ENCODE measurements at places on chromosomes 1 and 21.
A peak's percentile ranks its signal among the peaks of the same experiment; 100 is the strongest.

DNA sequence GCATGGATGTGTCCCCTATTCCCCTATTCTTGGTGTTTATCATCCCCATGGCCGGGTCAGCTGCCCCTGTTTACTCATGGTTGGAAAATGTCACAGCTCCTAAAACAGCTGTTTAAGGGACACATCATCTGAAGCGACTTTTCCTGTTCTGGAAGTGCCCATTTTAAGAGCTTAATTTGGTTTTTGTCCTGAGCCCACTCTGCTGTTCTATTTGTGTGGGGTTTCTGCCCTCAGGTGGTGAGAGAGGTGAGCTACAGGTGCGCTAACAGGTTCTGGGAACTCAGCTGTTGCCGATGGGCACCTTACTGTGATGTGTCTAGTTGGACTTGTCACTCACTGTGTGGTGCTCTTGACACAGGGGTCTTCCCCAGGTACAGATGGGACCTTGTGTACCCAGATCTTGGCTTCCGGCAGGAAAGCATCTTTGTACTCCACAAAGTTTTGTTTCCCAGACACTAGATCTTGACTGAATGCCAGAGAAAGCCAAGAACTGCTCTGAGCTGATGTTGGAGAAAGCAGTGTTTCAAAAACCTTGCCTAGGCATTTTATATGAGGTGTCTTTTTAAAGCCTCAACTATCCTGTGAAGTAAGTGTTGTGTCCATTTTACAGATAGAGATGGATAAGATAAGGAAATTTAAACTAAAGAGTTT is 59.0 kb upstream of the CD1D start:
- peak; percentile 61 for DNase-seq

DNA sequence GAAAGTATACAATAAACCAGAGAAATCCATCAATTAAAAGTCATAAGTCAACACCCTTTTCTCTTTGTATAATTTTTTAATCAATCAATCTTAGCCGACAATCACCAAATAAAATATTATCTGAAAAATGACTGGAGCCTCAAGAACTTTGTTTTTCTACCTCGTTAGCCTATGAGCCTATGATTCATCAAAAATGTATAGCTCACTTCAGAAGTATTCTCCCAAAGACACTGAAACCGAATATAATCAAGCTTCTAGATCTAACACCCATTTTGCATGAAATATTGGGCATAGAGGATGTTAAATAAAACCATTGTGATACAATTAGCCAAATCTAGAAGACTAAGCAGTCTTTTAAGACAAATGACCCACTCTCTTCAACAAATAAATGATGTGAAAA is 17.8 kb upstream of the RSBN1 start:
- DNase-seq, result peak; percentile 12

- no peak for DNase-seq
These were observed 5.0 kb downstream of the TMEM125 start for GRCh38 chr1:43274804-43275180.

DNA sequence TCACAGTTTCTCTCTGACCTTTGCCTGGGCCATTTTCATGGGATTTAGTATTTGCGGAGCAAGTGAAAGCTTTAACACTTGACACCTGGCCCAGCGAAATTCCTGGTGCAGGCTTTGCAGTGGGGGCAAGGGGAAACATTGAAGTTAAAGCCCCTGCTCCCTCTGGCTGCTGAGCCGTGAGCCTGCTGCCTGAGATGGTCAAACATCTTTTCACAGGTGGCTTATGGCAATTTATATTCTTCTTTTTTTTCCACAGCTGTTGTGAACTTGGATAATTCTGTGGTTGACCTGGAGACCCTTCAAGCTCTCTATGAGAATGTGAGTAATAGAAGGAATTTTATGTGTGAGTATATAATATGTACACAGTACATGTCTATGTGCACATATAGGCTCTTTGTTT is 202.9 kb downstream of the FMN2 start:
- no peak for DNase-seq

DNA sequence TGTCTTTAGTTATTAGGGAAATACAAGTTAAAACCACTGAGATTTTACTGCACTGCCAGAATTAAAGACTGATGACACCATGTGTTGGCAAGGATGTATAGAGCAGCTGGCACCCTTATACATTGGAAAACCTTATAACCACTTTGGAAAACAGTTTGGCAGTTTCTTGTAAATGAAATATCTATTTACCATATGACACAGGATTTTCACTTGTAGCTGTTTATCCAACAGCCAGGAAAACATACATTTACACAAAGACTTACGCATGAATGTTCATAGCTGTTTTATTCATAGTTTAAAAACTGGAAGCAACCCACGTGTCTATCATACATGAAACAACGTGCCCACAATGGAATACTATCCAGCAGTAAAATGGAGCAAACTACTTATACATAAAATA is 45.3 kb downstream of the PRRC2C start:
- no peak for DNase-seq

DNA sequence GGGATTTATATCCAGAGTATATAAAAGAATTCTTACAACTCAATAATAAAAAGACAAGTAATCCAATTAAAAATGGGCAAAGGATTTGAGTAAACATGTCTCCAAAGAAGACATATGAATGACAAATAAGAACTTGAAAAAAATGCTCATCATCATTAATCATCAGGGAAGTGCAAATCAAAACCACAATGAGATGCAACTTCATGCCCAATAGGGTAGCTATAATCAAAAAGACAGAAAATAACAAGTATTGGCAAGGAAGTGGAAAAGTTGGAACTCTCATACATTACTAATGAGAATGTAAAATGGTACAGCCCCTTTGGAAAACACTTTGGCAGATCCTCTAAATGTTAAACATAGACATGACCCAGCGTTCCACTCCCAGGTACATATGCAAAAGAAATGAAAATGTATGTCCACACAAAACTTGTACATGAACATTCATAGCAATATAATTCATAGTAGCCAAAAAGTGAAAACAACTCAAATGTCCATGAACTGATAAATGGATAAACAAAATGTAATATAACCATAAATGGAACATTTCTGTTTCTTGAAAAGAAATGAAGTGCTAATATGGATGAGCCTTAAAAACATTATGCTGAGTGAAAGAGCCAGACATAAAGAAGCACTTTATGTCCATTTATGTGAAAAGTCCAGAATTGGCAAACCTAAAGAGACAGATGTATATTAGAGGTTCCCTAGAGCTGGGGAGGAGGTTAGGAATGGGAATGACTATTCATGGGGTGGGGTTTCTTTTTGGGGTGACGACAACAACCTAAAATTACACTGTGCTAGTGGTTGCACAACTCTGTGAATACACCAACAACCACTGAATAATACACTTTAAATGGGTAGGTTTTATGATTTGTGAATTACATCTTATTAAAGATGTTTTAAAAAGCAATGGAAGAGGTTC is 259.7 kb downstream of the RHOU start:
- DNase-seq, result no peak

GRCh38 chr1:6962996-6963911 is 178.0 kb downstream of the CAMTA1 start:
- DNase-seq, result no peak

- peak; percentile 39 for DNase-seq
These were observed 765 bp upstream of the HIPK1 start for GRCh38 chr1:113928187-113928930.

GRCh38 chr1:2194319-2194897 is at the start of gene FAAP20:
TSS of gene FAAP20 (minus strand) at chr1:2194772. CDS start at chr1:2194749, 23 bp downstream.
- peak; percentile 67 for DNase-seq

GRCh38 chr1:57887964-57888491 is 464.2 kb upstream of the DAB1 start:
- DNase-seq, result no peak

DNA sequence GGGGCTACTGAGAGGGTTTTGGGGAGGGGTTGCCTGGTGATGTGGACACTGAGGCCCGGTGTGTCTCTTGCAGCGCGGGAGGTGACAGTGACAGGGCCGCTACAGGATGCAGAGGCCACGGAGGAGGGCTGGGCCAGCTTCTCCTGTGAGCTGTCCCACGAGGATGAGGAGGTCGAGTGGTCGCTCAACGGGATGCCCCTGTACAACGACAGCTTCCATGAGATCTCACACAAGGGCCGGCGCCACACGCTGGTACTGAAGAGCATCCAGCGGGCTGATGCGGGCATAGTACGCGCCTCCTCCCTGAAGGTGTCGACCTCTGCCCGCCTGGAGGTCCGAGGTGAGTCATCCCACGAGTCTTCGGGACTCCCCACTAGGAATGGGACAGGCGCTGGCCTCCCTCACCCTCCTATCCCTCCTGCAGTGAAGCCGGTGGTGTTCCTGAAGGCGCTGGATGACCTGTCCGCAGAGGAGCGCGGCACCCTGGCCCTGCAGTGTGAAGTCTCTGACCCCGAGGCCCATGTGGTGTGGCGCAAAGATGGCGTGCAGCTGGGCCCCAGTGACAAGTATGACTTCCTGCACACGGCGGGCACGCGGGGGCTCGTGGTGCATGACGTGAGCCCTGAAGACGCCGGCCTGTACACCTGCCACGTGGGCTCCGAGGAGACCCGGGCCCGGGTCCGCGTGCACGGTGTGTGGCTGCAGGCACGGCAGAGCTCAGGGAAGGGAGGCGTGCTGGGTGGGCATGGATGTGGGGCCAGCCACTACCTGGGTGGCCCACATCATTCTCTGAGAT is 72.5 kb downstream of the OBSCN start:
- no peak for DNase-seq

GRCh38 chr1:101162736-101163735 is 73.8 kb upstream of the S1PR1 start:
- DNase-seq, result no peak

- no peak for DNase-seq
These were observed 113.9 kb upstream of the USP24 start for GRCh38 chr1:55329091-55329490.

GRCh38 chr1:161196521-161197451 is 2.1 kb downstream of the ADAMTS4 start:
- DNase-seq, result no peak

DNA sequence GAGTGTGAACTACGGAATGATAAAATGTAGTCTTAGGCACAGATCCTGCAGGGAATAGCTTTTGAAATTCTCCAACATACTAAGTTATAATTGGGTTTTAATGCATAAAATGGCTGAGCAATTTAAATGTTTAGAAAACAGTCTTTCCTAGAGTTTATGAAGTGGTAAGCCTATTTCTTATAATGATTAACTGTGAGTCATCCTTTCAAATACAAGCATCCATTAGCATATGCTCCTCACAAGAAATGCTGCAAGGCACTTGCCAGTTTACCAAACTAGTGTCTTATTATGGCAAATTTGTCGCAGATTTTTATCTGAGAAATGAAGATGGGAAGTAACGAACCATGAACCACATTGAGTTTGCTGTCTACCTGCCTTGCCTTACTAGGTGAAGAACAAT is 101.3 kb upstream of the ESRRG start:
- no peak for DNase-seq

DNA sequence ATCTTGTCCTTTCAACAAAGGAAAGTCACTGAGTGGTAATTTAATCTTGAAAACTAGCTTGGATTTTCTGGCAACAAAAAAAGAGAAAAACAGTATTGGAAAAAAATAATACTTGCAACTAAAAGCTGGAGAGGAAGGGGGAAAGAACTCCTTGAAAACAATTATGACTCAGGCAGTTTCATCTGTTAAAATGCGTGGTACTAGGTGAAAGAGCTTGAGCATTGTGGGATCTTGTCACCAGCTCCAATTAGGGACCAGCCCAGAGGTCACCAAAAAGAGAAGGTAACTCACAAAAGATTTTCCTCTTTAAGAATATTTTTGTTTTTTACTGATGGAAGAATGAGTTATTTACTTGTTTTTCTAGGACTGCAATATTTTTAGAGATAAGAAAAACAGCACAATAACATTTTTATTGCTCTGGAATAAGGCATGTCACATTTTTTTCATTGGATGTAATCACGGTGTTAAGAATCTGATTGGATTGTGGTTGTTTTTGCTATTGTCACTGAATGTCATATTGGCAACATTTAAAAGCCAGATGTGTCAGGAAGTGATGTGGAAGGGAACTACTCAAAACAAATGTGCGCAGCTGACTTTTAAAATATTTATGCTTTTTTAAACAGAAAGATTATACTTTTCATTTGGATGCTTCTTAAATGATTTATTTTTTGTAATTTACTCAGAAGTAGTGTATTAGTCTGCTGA is 78.5 kb upstream of the ADAMTS5 start:
- no peak for DNase-seq

GRCh38 chr1:71916894-71917293 is 365.4 kb downstream of the NEGR1 start:
- DNase-seq, result no peak

- no peak for DNase-seq
These were observed 122.7 kb downstream of the PSMG1 start for GRCh38 chr21:39060485-39061083.

- no peak for DNase-seq
These were observed 36.4 kb upstream of the ANGPTL7 start for GRCh38 chr1:11152755-11153154.

DNA sequence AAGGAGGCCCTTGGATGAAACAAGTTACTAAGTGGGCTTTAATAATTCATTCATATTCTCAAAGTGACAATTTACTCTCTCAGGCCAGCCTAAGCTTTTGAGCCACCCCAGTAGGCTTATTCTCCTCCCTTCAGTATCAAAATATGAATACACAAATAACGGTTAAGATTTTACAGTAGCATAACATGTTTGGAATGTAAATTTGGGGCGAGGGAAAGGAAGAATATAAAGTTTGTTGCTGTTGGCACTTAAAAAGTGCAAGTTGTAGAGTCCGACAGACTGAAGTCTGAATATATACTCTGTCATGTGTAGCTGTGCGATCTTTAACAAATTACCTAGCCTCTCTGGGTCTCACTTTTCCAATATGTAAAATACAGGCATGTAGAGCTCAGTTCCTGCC is 22.6 kb upstream of the MYSM1 start:
- no peak for DNase-seq

- DNase-seq, result no peak
These were observed 394.2 kb upstream of the LYPLAL1 start for GRCh38 chr1:218779341-218780100.

- no peak for DNase-seq
These were observed 4.2 kb downstream of the SPOCD1 start for GRCh38 chr1:31811605-31812004.

GRCh38 chr1:198906739-198907422 is 268.0 kb downstream of the PTPRC start:
- no peak for DNase-seq

DNA sequence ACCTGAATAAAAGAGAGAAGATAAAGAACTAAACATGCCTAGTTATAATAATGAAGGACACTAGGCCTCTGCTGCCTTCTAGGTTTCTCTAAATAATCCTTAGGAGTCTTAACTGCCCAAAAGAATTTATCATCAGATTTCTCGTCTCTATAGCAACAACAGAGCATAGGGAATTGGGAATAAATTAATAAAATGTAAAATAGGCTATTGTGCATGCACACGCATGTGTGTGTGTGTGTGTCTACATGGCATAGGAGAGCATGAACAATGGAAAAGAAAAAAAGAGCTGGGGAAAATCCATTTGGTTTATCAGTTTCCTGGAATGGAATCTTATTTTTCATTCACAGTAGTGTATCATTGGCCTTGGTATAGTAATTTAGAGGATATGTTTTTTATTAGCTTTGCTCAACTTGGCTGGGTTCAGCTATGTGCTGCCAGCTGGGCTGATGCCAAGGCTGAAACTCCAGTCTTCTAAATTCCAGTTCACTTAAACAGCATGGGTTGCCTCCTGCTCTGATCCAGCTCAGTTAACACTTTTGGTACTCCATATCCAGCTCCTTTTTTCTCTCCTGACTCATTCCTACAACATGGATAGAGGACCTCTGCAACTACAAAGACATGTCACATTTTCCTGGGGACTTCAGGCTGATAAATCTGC is 80.6 kb upstream of the SLFNL1 start:
- DNase-seq, result no peak

GRCh38 chr1:234725177-234726132 is 115.5 kb upstream of the IRF2BP2 start:
- no peak for DNase-seq

- no peak for DNase-seq
These were observed 106.3 kb downstream of the KCNT2 start for GRCh38 chr1:196501760-196502428.

Measured in RKO (cell line).